Effector memory CD4-positive, alpha-beta T cell (primary cell): ENCODE measurements at places on chromosomes 4 and X.

DNA sequence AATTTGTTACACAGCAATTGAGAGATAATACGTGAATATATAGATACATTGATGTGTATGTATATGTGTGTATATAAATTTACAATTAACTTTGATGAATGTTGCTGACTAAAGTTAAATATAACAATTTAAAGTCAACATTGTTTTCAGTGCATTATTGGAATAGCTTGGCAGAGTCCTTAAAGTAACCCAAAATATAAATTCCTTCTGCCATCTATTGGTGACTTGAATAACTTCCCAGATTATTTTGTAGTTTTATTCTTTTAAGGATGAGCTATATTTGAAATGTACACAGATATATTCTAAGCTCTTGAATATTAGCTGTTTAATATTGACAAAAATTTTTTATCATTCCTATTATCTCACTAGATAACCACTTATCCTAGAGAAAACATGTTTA, 298.2 kb upstream of the FSTL5 start:
- no peak for DNase-seq

- no peak for DNase-seq
Observed at GRCh38 chr4:129046055-129046959, 47.0 kb downstream of the SCLT1 start.

- DNase-seq: no peak
Observed at GRCh38 chrX:20461002-20461401, 194.3 kb upstream of the RPS6KA3 start.

DNA sequence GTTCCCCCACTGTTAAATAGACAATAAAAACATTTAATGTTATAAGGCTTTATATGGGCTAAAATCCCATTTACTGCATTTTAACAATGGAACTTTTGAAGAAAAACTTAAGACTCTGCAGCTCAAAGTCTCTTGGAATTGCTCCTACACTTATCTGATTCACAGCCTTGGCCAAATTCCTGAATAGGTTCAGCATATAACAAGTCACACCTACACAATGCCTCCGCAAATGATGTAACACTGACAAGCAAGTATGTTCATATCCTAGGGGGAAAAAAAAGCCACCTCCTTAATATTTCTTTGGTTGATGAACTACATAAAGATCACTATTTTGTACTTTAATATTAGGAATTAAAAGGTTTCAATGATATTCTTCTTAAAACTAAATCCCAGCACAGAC, 34.5 kb downstream of the RPS6KA6 start:
- DNase-seq: no peak

GRCh38 chr4:13240066-13240465, 244.1 kb downstream of the RAB28 start:
- DNase-seq: no peak

DNA sequence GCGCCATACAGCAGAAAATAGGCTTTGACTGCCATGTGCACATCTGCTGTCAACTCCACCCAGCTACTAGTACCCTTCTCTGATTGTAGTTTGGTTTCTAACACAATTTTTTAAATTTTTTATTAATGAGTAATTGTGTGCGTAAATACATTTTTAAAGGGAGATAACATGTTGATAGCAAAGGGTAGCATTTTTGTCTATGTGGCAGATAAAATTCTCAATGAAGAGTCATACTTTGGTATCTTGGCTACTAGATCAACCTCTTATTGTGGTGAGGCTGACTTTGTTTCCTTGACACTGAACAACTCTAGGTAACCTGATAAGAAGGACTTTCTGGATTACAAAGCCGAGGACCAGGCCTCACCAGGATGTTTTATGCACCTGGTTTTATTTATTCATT, 9.5 kb downstream of the ADH4 start:
- DNase-seq: no peak
